Small intestine (tissue), 16 donors: ENCODE measurements at places on chromosomes 16 and 17. TPM values are rescaled to one million over a fixed set of nuclear protein-coding genes. Genes with fewer than 3 reads are reported as not detected.

Gene RAPGEFL1
- polyA plus RNA-seq, result 121 TPM

Gene IRX3
- 0.27 TPM for polyA plus RNA-seq

DNA sequence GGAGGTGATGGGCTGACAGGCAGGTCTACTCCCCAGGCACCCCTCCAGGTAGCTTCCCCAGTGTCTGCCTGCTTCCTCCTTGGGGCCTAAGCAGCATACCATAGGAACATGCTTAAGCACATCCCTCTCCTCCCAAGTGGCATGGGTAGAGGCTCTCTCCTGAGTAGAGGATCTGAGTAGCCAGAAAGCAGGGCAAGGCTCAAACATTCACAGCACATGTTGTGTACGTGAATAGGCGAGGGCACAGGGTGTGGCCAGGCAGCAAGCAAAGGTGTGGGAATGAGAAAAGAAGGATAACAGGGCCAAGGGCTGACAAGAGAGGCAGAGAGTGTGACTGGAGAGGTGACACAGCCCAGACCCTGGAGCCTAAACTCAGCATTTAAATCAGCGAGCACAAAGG, 29.7 kb upstream of the GFOD2 start:
- H3K27me3 ChIP-seq, result no peaks in the 10 kb centered on the region
- H3K4me3 ChIP-seq, result no peak overlapping the region

Gene HSD17B1
- 2.0 TPM for polyA plus RNA-seq

Gene ELMO3
- 45.1 TPM for polyA plus RNA-seq

GRCh38 chr17:69864462-69864861, 210.6 kb upstream of the KCNJ16 start:
- H3K36me3 ChIP-seq, result no peaks in the 10 kb centered on the region
- no peak overlapping the region for H3K4me3 ChIP-seq
- H3K4me1 ChIP-seq, result no peaks in the 10 kb centered on the region
- H3K27me3 ChIP-seq, result peaks cover 1% of the 10 kb centered on the region

DNA sequence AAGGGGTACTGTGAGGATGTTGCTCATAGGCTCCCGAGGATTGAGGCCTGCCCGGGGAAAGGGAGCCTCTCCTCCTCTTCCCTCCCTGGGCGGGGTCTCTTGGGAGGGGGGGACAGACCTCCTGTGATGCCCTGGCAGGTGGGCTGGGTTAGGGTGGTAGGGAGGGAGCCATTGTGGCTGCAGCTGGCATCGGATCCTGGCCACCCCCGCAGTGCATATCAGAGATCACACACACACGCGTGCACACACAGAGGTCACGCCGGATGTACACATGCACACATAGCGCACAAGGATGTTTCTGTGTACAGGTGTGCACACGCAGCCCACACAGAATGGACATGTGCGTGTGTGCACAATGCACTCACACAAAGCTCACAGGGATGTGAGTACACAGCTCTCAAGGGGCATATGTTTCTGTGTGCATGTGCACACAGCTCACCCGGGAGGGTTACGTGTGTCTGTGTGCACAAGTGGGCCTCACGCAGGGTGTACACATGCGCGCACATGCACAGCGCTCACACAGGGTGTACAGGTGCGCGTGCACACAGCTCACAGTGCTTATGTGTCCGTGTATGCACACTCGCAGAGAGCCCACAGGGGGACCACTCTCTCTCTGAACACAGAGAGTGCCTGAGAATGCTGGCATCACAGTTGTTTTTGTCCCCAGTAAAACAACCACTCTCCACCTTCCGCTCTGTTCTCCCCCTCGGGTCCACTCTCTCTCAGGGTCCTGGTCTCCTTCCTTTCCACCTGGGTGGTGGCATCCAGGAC, 2.4 kb downstream of the GJD3 start:
- H3K36me3 ChIP-seq, result peaks cover 5% of the 10 kb centered on the region
- H3K4me3 ChIP-seq, result peak overlapping the region; percentile 70
- no peak for DNase-seq
- H3K27ac ChIP-seq, result no peak overlapping the region

DNA sequence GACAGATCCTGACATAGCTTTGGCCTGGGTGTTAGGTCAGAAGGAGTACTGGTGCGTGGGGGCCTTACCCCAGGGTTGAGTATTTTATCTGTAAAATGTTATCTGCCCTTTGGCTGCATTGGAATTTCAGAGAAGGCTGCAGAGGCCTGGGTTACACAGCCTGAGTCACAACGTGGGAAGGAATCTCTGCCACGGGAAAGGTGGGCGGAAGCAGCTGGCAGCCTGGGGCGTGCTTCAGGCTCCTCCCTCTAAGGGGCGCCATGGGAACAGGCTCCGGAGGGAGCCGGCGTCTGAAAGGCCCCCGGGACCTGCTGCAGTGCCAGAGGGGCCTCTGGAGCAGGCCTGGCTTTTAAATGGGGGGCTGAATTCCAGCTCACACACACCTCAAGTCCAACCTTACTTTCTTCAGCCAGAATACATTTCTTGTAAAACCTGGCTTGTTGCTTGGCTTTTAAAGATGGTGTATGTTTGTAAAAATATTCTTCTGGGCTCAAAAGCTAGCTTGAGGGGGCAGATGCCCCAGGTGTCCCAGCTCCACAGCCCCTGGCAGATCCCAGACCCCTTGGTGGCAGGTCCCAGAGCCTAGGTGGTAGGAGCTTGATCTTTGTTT, 142.2 kb downstream of the RAB11FIP4 start:
- no peaks in the 10 kb centered on the region for H3K27me3 ChIP-seq
- no peaks in the 10 kb centered on the region for H3K4me1 ChIP-seq
- DNase-seq, result peak; percentile 48
- H3K4me3 ChIP-seq, result no peak overlapping the region
- H3K36me3 ChIP-seq, result peaks cover 12% of the 10 kb centered on the region

Gene ABCA8
- 7.7 TPM for polyA plus RNA-seq

Gene CBLN1
- 0.66 TPM for polyA plus RNA-seq

Gene WFDC1
- polyA plus RNA-seq, result 1.6 TPM

DNA sequence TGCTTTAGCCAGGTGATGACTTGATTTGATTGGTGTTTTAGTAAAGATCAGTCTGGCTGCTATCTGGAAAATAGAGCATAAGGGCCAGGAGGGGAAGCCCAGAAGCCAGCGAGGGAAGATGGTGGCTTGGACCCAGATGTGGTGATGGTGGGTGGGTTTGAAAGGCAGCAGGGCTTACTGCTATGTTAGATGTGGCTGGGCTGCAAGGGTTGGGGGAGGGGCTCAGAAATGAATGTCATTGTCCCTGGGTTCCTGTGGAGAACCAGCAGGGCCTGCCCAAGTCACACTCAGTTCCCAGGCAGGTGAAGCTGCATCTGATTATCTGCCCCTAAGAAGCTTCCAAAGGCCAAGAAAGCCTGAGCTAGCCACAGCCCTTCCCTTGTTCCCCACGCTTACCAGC, 71.7 kb upstream of the BRD7 start:
- no peaks in the 10 kb centered on the region for H3K27me3 ChIP-seq
- H3K36me3 ChIP-seq, result no peaks in the 10 kb centered on the region
- H3K4me3 ChIP-seq, result no peak overlapping the region
- no peak overlapping the region for H3K27ac ChIP-seq
- H3K4me1 ChIP-seq, result no peaks in the 10 kb centered on the region
- no peak for DNase-seq

DNA sequence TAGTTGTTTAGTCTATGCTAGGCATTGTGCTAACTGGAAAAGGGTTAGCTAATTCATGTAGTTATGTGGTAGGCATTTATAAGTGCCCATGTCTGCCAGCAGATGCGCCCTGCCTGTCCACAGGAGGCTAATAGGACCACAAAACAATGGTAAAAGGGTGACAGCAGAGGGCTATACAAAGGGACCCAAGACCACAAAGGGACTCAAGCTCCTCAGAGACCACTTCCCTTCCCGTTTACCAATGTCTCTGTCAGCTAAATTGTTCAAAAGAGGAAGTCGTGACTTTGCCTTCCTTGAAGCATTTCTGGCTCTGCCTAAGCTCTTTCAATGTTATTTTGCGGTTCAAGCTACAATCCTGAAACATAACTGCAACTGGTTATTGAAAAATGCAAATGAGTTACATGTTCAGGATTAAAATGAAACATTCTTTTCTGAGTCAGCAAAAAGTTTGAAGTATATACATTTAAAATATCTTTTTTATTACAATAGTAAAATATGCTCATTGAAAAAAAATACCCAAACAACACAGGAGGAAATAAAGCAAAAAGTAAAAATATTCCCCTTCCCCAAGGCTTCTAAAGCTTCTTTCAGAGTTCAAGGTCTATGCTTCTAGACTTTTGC, 149.2 kb downstream of the MAF start:
- no peak overlapping the region for H3K4me3 ChIP-seq
- DNase-seq, result no peak
- H3K4me1 ChIP-seq, result no peaks in the 10 kb centered on the region
- no peaks in the 10 kb centered on the region for H3K36me3 ChIP-seq
- H3K27me3 ChIP-seq, result no peaks in the 10 kb centered on the region

- DNase-seq, result no peak
- no peak overlapping the region for H3K4me3 ChIP-seq
- peaks cover 2% of the 10 kb centered on the region for H3K36me3 ChIP-seq
Observed at GRCh38 chr17:45575126-45575885, 84.8 kb upstream of the PLEKHM1 start.

GRCh38 chr17:73410586-73411312, 98.9 kb upstream of the CDC42EP4 start:
- DNase-seq, result no peak
- no peak overlapping the region for H3K27ac ChIP-seq
- H3K4me3 ChIP-seq, result no peak overlapping the region
- H3K36me3 ChIP-seq, result no peaks in the 10 kb centered on the region
- no peaks in the 10 kb centered on the region for H3K27me3 ChIP-seq

DNA sequence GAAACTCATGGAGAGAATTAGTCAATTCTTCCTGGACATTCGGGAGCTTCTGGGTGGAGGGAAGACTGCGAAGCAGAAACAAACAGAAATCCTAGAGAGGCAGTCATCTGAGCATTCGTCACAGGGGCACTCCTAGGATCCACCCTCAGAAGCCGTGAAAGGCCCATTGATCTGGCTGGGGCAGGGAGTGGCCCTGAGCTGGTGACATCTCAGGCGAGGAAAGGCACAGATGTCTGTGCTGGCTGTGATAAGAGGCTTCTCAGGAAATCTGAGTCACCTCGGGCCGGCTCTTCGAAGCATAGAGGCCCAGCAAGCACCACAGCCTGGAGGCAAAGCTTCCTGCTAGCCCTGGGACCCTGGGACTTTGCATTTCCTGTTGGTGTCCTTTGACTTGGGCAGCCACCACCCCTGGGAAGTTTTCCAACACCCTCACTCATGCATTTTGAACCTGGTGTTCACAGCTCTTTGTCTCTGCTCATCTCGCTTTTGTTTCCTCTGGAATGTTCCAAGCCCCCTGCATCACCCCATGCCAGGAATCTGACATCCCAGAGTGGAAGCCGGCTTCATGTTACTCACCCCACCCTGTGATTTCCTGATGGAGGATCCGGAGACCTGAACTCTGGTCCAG, 23.3 kb upstream of the CDRT4 start:
- peak overlapping the region; percentile 70 for H3K27ac ChIP-seq
- peaks cover 10% of the 10 kb centered on the region for H3K4me1 ChIP-seq
- no peak overlapping the region for H3K4me3 ChIP-seq
- no peaks in the 10 kb centered on the region for H3K36me3 ChIP-seq
- peak; percentile 95 for DNase-seq
- H3K27me3 ChIP-seq, result no peaks in the 10 kb centered on the region

DNA sequence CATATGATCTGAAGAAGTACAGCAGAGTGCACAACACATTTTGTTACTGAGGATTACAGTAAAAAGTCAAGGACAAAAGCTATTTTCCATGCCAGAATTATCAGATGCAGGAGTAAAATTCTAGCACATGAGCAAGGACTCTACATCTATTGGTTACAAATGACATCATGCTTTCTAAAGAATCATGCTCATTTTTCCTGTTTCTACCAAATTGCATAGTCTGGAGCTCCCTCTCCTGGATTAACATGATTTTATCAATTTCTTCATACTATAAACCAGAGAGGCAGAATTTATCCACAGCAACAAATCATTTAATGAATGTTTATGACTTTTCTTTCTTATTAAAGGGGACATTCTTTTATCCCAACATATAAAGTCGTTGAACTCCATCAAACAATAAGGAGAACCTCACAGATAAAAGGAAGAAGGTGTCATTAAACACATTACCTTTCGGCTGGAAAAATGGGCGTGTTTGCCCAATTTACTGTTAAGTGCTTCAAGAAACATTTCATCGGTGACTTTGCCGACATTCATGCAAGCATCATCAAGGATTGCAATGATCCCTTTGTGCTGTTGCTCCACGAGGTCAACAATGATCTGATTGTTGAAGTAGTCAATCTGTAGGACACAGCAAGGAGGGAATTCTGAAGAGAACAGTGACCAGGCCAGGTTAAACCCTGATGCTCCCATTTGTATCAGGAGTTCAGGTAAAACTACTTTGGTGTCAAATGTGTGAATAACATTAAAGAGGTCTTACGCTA, 121.7 kb downstream of the MYO1D start:
- peaks cover 9% of the 10 kb centered on the region for H3K36me3 ChIP-seq
- no peak overlapping the region for H3K27ac ChIP-seq
- peak; percentile 53 for DNase-seq
- no peaks in the 10 kb centered on the region for H3K4me1 ChIP-seq
- H3K27me3 ChIP-seq, result no peaks in the 10 kb centered on the region

GRCh38 chr16:70561623-70562022, 38.0 kb downstream of the SF3B3 start:
- H3K27ac ChIP-seq, result no peak overlapping the region
- no peak overlapping the region for H3K4me3 ChIP-seq
- H3K27me3 ChIP-seq, result no peaks in the 10 kb centered on the region
- peaks cover 46% of the 10 kb centered on the region for H3K36me3 ChIP-seq

Gene CACNA1H
- polyA plus RNA-seq, result 7.0 TPM

DNA sequence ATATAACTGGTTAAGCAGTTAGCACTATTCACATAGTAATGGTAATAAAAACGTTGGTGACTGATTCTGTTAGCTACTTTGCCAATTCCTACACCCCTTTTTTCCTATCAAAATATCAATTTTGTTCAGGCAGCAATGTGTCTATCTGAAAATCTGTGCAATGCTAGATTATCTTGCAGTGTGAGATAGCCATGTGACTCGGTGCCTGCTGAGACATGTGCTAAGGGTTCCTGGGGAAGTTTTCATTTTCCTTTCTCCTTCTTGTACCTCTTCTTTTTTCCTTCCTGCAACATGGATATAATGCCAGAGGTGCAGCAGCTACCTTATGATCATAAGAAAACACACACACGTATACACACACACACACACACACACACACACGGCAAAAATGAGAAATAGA, 100.5 kb upstream of the SHISA6 start:
- no peaks in the 10 kb centered on the region for H3K27me3 ChIP-seq
- H3K36me3 ChIP-seq, result no peaks in the 10 kb centered on the region
- no peaks in the 10 kb centered on the region for H3K4me1 ChIP-seq
- DNase-seq, result no peak

GRCh38 chr16:75502916-75503605, 7.8 kb upstream of the CHST6 start:
- no peak overlapping the region for H3K4me3 ChIP-seq
- no peak for DNase-seq
- H3K27ac ChIP-seq, result no peak overlapping the region
- H3K27me3 ChIP-seq, result no peaks in the 10 kb centered on the region

DNA sequence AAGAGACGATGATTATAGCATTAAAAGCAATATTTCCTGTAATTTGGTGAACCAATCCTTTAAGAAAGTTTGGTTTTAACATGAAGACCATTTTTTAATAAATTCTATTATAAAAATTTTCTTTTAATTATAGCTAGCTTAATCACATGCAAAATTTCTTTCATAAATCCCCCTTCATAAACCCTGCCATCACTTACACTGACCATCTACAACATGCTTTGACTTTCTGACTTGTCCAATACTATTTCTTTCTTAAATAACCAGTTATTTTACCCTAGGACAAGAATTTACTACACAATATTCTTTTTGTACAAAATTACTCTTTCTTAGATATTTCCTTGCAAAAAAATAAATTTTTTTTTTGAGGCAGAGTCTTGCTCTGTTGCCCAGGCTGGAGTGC, 1334.8 kb downstream of the CDH11 start:
- DNase-seq, result no peak
- H3K27ac ChIP-seq, result no peak overlapping the region
- H3K4me3 ChIP-seq, result no peak overlapping the region
- H3K4me1 ChIP-seq, result no peaks in the 10 kb centered on the region
